Stimulated activated CD4-positive, alpha-beta T cell treated with anti-CD3 and anti-CD28 coated beads, TNF-alpha, amount 100 ng/mL, for 24 hours (primary cell): ENCODE measurements at places on chromosomes 6 and 20.

DNA sequence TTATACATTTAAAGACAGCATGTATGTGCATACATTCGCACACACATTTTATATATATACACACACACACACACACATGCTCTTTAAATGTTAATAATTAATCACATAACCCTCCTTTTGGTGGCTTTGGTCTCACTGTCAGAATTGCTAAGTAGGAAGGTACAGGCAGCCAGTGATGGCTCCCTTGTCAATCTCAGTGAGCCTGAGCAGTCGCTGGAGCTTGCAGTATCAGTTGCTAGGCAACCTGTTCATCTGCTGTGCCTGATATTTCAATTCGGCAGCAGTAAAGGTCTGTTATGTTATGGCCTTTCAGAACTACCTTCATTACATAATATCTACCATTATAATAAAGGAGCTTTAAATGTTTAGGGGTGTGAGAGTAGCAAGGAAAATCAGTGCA is 374.3 kb downstream of the LMBRD1 start:
- DNase-seq = no peak

DNA sequence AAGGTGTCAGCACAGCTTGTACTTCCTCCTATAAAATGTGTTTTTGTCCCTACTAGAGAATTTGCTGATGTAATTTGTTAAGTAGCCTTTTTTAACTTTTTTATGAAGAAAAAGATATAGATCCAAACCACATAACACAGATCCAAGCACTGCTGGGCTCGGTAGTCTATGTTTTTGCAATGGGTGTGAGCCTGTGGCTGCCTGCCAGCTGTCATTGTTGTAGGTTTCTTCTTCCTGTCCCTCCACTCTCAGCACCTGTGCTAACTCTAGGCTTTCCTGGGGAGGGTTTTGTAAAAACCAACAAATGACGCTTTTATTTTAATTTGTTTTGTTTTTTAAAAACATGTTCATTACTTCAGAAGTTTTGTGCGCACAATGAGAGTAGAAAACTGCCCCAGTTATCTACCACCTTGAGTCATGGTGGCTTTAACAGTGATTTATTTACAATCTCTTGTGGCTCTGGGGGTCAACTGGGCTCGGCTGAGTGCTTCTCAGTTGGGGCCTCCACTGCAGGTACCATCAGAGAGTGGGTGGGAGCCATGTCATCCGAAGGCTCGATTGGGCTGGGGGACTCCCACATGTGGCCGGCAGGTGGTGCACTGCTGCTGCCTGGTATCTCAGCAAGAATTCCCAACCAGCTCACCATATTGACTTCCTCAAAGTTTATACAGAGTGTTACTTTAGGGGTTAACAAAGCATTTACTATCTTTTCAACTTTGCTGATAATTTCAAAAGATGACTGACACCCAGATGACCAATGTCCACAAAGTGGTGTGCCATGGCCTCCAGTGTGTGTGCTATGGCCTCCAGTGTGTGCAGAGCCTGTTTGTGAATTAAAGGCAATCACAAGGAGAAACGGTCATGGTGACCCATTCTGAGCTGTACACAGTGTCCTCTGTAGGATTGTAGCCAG is 3.0 kb upstream of the CCR6 start:
- no peak for DNase-seq

DNA sequence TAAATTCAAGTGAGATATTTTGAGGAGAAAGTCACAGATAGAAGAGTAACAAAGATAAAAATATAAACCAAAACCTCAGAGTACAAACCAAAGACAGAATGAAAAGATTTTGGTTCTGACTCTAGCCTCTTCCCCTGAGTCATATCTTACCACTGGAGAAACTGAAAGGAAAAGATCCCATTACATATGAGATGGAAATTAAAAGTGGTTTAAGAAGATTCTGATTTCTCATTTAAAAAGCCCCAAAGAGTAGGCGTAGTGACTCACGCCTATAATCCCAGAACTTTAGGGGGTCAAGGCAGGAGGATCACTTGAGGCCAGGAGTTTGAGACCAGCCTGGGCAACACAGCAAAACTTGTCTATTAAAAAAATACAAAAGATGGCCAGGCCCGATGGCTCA is 30.6 kb downstream of the SPINT4 start:
- peak; percentile 11 for DNase-seq

- DNase-seq = no peak
Observed at GRCh38 chr6:51299621-51300380, 481.1 kb downstream of the TFAP2B start.

DNA sequence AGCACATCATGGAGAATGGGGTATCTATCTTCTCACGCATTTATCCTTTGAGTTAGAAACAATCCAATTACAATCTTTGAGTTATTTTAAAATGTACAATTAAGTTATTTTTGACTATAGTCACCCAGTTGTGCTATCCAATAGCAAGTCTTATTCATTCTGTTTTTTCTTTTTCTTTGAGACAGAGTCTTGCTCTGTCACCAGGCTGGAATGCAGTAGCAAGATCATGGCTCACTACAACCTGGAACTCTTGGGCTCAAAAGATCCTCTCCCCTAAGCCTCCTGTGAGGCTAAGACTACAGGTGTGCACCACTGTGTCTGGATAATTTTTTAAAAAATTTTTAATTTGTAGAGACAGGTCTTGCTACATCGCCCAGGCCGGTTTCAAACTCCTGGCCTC is 201.5 kb upstream of the ZNF217 start:
- DNase-seq = no peak

- no peak for DNase-seq
Observed at GRCh38 chr6:155001482-155001881, 6.4 kb downstream of the TIAM2 start.

- no peak for DNase-seq
Observed at GRCh38 chr6:34248198-34248726, 544 bp downstream of the SMIM29 start.

- DNase-seq = no peak
Observed at GRCh38 chr20:21982559-21982958, 277.1 kb downstream of the PAX1 start.

- DNase-seq = no peak
Observed at GRCh38 chr20:373171-373890, 7.2 kb upstream of the TRIB3 start.

- no peak for DNase-seq
Observed at GRCh38 chr6:152034631-152035030, 227.1 kb downstream of the ESR1 start.

DNA sequence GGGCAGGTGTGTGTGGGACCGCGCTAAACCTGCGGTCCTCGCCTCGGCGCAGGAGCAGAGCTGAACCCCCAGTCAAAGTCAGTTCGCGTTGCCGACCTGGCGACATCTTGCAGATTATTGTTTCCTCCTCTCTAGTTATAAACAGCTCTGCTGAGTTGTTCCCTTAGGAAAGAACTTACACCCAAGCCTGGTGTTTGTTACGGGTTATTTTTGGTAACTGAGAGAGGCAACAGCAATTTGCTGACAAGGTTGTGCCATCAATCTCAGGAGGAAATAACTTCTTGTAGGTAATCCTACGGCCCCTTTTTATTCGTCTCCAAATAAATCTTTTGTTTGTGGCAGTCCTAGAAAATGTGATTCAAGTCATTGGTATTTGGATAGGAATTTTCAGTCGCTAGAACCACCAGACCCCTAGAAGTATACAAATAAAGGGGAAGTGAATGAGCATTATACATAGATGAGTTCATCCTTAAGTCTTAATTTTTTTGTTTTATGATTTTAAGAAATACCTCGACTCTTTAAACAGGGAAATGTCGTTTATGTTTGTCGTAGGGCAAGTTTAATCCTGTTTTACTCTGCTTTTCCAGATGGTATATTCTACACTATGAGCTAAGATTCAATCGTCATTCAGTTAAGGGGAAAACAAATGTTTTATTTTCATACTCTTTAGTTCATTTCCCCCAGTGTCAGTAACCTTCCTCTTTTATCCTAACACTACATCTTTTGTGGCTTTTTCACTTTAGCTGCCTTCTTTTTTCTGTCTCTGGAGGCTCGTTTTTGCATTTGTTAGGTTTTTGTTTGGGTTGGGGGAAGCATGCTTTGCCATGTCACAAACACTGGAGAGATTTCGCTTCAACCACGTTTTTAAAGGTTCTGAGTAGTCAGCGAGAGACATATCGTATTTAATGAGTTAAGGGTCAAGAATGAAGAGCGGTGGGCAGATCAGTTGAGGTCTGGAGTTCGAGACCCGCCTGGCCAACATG is 1.2 kb downstream of the PM20D2 start:
- DNase-seq = no peak

- no peak for DNase-seq
Observed at GRCh38 chr20:34318609-34319443, 15.7 kb upstream of the AHCY start.
